NCI-H2171 (cell line): ENCODE measurements at places on chromosomes 1 and 21.

DNA sequence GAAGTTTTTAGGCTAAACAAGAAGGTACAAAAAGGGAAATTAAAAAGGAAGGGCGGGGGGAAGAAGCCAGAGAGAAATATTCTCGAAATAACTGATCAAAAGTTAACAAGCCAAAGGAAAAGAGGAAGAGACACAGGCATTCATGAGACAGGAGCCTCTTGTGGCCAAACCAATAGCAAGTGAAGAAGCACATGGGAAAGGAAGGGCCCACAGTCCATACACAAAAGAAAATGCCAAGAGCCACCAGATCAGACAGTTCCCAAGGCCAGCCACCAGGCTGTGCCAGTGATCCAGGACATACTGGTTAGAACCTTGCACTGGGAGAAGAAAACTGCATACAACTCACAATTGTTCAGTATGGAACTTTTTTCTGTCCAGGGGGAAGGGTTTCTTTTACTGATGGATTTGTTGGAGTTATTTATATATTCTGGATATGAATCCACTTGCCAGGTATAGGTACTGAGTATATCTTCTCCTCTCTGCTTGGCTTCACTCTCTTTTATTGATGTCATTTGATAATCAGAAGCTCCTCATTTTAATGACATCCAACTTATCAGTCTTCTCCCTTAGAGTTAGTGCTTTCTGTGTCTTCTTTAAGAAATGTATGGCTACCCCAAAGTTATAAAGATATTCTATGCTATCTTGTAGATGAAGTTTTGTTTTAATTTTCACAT lies 76.8 kb downstream of the CD46 start:
- DNase-seq = no peak

DNA sequence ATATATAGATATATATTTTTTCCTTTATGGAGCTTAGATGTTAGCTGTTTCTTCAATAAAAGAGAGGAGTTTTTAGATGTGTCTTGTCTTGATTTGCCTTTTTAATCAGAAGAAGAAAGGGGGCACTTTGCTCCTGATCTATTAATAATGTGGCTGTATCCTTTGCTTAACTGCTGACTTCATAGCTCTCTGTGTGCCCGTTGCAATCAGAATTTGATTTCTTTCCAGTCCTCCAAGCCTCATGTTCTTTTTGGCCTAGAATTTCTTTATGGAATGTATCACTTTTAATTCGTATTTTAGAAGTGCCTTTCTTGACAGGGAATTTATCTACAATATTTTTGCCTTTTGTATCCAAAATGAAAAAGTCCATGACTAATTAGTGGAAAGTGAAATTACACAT lies 85.3 kb downstream of the C1orf21 start:
- DNase-seq = no peak

DNA sequence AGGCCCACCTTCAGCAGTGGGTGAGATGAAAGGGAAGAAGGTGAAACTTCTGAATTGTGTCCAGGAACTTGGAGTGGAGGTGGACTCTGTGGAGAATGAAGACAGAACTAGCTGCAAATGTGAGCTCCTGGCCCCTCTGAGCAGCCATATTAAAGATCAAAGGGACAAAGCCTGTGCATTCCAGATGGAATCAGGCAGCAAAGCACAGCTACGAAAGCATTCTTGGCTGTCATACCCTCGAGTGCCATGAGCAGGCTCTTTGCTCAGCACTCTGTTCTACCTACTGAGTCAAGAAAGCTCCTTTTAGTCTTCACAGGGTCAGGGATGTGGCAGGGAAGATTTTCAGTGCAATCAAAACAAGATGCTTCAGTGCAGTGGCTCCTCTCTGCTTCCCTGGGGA lies 86.3 kb upstream of the TSPAN2 start:
- no peak for DNase-seq

- DNase-seq = no peak
Observed at GRCh38 chr1:176773038-176773437, 310.1 kb downstream of the PAPPA2 start.

GRCh38 chr21:36415375-36415774 lies 30.2 kb downstream of the CHAF1B start:
- no peak for DNase-seq

DNA sequence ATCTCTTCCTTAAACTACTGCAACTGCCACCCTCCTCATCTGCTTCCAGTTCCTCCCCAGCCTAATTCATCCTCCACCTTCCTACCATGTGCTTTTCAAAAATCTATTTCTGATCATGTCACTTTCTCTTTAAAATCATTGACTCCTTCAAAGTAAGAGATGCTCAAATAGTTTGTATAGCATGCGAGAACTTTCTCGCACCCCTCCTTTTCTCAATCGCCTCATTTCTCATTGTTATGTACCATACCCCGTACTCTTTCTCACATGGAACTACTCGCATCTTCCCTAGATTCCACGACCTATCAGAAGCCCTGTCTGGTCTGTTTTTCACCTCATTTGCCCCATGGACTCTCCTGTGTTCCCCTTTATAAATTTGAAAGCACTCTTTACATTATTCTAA lies 238.2 kb downstream of the NRIP1 start:
- no peak for DNase-seq

GRCh38 chr1:174874331-174875053 lies 125.3 kb upstream of the CACYBP start:
- no peak for DNase-seq

- DNase-seq = no peak
Observed at GRCh38 chr21:40313260-40313659, 446.0 kb downstream of the PCP4 start.

DNA sequence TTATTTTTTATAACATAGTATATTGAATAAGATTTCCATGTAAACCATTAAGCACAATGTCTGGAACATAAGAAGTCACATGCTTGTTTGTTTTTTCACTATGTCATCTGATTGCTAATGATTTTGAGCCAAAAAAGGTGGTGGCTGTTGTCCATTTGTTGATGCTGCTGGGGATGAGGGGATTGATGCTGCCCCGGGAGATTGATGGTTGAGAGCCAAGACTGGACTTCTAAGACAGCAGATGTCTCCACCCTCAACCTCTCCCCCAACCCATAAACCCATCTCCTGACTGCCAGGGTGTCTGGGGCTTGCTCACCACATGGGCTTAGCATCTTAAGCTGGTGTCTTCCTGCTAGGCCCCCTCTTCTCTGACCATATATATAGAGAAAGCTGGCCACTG lies 35.8 kb upstream of the CD34 start:
- no peak for DNase-seq
